ENCODE measurements at places on chromosomes 4 and X. TPM values are rescaled to one million over a fixed set of nuclear protein-coding genes. Genes with fewer than 3 reads are reported as not detected.
A peak's percentile ranks its signal among the peaks of the same experiment; 100 is the strongest.

- peaks cover 55% of the 10 kb centered on the region for H3K4me1 ChIP-seq
- H3K27me3 ChIP-seq = no peaks in the 10 kb centered on the region
- DNase-seq = no peak
- peak overlapping the region; percentile 6 for H3K27ac ChIP-seq
- no peaks in the 10 kb centered on the region for H3K36me3 ChIP-seq
Measured at GRCh38 chr4:76984788-76985211, 35.2 kb downstream of the SEPTIN11 start.

The PITX2 gene
- total RNA-seq = not detected

GRCh38 chrX:121581885-121582284, 534.5 kb downstream of the GLUD2 start:
- H3K27ac ChIP-seq = no peak overlapping the region
- no peaks in the 10 kb centered on the region for H3K27me3 ChIP-seq
- no peak for DNase-seq
- H3K36me3 ChIP-seq = no peaks in the 10 kb centered on the region
- H3K4me1 ChIP-seq = no peaks in the 10 kb centered on the region
- no peak overlapping the region for H3K4me3 ChIP-seq

- no peaks in the 10 kb centered on the region for H3K4me1 ChIP-seq
- H3K4me3 ChIP-seq = no peak overlapping the region
- DNase-seq = no peak
- no peaks in the 10 kb centered on the region for H3K27me3 ChIP-seq
- H3K36me3 ChIP-seq = no peaks in the 10 kb centered on the region
Measured at GRCh38 chrX:27598312-27598711, 8.2 kb downstream of the DCAF8L2 start.

The ATG4A gene
- 31.6 TPM for total RNA-seq

The SMIM31 gene
- total RNA-seq = 2.6 TPM

DNA sequence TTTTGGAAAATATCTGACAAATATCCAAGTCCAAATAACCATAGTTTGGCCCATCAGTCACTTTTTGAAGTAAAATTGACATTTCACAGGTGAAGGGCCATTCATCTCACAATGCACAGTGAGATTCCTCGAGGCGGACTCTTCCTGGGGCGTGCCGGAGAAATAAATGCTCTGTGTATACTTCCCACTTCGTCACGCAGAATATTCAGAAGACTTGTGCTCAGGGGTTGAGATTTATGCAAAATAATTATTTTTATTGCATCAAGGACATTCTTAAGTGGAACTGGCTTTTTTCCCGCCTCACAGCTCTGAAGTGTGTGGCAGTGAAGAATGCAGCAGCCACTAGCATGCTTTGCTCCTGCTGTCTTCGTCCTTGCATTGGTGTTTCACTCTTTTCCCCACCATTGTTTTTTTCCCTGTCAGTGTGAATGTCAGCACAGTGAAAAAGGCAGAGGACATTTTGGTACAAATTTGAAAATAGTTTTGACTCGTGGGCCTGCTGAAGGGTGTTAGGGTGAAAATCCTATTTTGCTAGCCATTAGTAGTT, 70.6 kb downstream of the FAM193A start:
- H3K36me3 ChIP-seq = no peaks in the 10 kb centered on the region
- no peak overlapping the region for H3K27ac ChIP-seq
- H3K27me3 ChIP-seq = no peaks in the 10 kb centered on the region
- DNase-seq = no peak
- no peaks in the 10 kb centered on the region for H3K4me1 ChIP-seq
- H3K4me3 ChIP-seq = no peak overlapping the region

The ATP2B3 gene
- not detected for total RNA-seq

DNA sequence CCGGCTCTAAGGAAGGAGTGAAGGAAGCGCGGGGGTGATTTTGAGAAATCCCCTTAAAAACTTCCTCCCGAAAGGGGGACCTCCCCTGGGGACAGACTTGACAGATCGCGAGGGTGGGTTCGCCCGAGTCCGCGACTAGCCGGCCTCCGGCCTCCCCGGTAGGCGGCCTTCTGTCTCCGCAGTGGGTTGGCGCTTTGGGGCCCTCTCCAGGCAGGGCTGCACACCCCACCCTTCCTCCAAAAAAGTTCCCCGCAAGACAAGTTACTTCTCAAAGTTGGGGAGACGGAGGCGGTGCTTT, 24.8 kb downstream of the HOPX start:
- DNase-seq = peak; percentile 9
- no peaks in the 10 kb centered on the region for H3K27me3 ChIP-seq
- no peak overlapping the region for H3K27ac ChIP-seq
- H3K4me3 ChIP-seq = peak overlapping the region; percentile 2
- H3K36me3 ChIP-seq = no peaks in the 10 kb centered on the region

The INTS6L gene
- 4.7 TPM for total RNA-seq

DNA sequence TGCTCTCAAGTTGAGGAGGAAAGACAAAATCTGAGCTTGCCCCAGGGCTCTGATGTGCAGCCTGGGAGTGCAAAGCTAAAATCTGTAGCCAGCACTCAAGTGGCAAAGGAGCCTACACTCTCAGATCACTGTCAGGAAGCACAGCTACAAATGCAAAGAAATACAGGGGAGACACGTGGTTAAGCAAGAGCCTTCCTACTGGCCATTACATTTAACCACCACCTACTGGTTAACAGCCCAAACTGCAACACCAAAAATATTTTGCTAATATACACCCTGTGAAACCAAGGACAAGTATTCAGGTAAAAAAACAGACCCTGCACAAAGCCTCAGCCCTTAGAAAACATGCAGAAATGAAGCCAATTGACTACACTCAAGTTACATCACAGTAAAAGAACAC, 170.4 kb upstream of the FGF16 start:
- H3K27ac ChIP-seq = no peak overlapping the region
- H3K4me1 ChIP-seq = no peaks in the 10 kb centered on the region
- H3K4me3 ChIP-seq = no peak overlapping the region
- no peaks in the 10 kb centered on the region for H3K27me3 ChIP-seq
- H3K36me3 ChIP-seq = no peaks in the 10 kb centered on the region

All from body of pancreas (tissue), 4 donors.